ENCODE measurements at places on chromosomes 16 and 17.

DNA sequence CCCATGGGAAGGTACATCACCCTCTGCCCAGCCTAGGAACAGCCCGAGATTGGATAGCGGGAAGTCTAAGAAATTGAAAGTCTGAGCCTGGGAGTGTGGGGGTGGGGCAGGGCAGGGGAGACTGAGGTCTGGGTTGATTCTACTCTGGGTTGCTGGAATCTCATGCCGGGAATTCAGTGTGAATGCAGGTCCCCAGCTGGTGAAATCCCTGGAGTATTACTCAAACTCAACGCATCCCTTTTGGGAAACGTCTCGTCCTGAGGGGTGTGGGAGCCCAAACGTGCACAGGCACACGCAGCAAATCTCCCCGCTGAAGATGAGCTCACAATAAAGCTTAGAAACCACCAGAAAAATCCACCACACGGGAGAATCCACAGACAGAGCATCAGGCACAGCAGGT, 55.4 kb downstream of the SOCS1 start:
- no peak for DNase-seq

GRCh38 chr17:67165201-67165600, 79.8 kb downstream of the HELZ start:
- DNase-seq: no peak

DNA sequence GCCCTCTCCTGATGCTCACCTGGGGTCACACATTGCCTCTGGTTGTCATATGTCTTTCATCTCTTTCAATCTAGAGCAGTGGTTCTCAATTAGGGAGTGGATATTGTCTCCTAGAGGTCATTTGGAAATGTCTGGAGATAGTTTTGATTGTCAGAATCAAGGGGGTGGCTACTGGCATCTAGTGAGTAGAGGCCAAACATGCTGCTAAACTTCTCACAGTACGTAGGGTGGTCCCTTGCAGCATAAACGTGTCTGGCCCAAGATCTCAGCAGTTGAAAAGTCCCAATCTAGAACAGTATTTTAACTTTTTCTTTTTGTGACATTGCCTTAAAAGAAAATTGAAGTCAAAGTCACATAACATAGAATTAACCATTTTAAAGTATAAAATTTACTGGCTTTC, 30.5 kb upstream of the SLC5A10 start:
- no peak for DNase-seq

- peak; percentile 7 for DNase-seq
Observed at GRCh38 chr16:84199861-84200260, 8.9 kb downstream of the ADAD2 start.

- no peak for DNase-seq
Observed at GRCh38 chr16:46573834-46574159, 47.4 kb downstream of the SHCBP1 start.

- DNase-seq: peak; percentile 50
Observed at GRCh38 chr17:47898241-47898640, 2.2 kb downstream of the SP2 start.

DNA sequence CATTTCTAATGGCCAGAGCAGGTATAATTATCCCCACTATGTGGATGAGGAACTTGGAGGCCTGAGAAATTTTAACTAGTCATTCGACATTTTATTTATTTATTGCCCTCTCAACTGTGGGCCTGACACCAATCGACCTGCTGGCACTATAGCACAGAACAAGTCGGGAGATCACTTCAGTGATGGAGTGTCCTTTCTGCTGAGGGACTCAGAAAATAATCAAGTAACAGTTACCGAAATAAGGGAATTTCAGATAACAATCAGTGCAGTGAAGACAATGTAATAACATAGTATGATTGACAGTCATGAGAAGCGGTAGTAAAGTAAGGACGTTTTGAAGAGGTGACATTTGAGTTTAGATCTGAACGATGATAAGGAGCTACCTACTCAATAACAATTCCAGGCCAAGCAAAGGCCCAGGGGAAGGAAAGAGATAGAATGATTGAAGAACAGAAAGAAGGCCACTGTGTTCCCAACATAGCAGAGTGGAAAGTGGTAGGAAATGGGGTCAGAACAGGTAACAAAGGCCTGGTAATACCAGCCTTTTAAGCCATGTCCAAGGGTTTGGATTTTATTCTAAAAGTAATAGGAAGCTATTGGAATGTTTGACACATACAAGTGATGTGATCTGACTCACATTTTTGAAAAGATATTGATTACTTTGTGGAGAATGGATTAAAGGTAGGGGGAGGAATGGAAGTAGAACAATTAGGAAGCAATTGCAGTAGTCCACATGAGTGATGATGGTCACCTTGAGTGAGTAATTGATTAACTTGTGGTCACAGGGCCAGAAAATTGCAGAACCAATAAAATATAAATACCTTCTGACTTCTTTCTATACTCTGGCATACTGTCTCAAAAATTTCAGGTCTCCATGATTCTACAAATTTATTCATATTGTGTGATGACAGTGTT, 1.4 kb downstream of the STXBP4 start:
- DNase-seq: no peak

DNA sequence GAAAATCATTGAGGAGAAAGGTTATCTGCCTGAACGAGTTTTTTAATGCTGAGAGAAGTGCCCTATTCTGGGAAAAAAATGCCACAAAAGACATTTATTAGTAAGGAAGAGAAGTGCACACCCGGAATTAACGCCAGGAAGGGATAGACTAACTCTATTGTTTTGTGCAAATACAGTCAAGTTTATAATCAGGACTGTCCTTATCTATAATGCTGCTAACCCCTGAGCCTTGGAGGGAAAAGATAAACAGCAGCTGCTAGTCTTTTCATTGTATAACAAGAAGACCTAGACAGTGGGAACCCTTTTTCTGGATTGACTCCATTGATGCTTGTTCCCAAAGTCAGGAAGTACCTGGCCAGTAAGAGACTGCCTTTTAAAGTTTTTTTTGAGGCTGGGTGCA, 26.5 kb downstream of the BCAS3 start:
- peak; percentile 25 for DNase-seq

DNA sequence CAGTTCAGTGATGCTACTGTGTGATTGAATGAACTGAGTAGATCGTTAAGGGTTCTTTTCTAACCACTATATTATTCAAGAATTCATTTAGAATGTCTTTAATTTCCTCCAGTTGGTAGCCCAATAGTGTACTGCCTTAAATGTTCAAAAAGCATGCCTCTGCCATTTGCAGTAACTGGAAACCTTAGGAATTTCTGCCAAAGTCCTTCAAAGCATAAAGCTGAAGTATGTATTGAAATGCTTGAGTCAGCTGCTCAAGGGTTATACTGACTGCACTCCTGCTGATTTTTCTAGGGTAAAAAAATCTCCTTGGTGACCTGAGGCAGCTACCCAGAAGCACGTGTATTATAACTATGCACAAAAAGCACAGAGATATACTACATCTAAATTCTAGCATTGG, 56.5 kb downstream of the SNTB2 start:
- no peak for DNase-seq

DNA sequence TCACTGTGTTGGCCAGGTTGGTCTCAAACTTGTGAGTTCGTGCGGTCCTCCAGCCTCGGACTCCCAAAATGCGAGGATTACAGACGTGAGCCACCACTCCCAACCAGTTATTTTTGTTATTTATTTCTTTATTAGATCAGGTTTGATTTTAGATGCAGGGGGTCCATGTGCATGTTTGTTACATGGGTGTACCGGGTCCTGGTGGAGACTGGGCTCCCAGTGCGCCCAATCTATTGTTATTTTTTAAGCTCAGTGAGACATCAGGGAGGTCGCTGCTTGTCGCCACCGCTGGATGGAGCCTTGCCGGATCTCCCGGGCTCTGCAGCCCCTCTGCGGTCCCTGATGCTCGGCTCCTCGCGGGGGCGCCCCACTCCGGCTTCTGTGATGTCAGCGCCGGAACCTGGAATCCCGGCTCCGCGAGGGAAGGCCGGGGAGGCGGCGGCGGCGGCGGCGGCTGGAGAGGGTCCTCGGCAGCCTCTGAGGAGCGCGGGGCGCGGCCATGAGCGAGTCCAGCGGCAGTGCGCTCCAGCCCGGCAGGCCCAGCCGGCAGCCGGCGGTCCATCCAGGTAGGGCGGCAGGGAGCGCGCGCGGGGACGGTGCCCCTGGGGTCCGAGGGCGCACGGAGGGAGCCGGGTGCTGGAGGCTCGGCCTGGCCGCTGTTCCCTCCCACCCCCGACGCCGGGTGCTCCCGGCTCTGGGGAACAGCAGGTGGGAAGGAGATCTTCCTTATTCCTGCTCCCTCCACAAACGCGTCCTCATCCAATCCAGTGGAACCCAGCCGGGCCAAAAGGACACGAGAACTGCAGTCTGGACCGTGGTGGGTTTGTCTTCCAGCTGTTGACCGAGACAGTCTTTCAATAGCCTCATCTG, at the start of gene TMC7:
TMC7 (plus strand) TSS at position 370 of the 870 bp plus-strand sequence; CDS start at position 500, 130 bp downstream.
- peak; percentile 78 for DNase-seq

GRCh38 chr16:4147236-4147635, 31.0 kb upstream of the ADCY9 start:
- DNase-seq: no peak

DNA sequence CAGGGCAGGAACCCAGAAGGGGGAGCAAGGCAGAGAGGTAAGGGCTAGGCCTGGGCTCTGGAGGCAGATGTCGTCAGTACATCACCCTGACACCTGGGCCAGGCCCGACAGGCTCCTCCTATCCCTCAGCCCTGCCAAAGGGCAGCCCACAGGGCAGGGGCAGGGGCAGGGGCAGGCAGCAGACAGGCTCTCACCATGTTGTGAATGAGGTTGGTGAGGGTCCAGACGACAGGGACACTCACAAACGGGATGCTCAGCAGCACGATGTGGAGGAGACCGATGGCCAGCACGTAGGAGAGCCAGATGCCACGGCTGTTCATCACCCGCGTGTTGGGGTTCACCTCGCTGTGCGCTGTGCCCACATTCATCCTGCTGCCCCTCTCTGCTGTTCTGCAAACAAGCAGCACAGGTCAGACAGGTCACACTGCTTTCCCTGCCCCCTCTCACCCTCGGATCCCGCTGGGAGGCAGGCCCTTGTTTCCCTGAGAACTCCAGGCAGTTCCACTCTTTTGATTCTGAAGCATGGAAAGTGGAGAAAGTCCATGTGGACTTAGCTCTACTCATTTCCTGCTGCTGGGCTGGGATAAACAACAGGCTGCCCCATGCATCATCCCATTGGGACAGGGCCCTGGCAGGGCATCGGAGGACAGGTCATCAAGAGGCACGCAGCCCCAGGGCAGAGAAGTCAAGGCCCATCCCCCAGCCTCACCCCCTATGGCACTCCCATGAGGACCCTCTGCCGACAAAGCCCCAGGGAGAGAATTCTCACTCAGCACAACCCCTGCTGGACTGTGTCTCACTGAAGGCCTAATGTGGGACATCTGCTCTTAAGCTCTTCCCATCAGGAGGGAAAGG, 3.3 kb downstream of the ORMDL3 start:
- DNase-seq: no peak

DNA sequence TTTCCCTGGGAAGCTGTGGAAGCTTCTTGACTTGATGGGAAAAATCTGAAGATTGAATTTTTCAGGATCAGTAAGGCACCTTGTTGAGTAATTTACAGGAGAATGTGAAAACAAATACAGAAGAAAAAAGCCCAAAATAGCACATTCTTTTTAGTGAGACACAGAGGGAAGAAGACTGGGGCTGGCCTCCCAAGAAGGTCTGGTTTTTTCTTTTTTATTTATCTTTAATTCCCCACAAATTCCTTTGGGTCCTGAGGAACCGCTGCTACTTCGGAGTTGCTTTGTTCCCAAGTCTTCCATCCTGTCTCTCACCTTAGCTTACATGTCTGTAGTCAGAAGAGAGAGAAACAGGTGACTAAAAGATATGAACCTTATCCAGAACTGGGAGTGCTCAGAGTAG, 166.6 kb upstream of the NOG start:
- DNase-seq: no peak

- no peak for DNase-seq
Observed at GRCh38 chr17:39244016-39244599, 18.4 kb upstream of the STAC2 start.

DNA sequence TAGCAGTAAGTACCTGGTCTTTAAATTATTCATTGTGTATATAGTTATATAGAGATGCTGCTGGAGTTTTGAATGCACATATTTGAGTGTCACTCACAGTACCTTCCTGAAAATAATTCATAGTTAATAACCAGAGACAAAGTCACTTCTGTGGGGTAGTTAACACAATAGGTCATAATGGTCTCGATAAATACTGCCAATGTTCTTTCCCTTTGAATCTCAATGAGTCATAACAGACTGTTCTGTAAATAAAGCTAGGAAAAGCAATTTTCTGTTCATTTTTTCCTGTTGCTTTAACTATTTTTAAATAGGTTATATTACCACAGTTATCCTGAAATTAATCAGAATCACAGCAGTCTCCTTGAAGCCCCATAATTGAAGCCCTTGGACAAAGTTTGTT, 87.2 kb downstream of the MAP2K4 start:
- no peak for DNase-seq

GRCh38 chr17:5011928-5012327, 14.2 kb downstream of the KIF1C start:
- no peak for DNase-seq

GRCh38 chr16:29820271-29820701, at the start of gene MVP:
Gene MVP, plus strand, starts transcription at chr16:29820462. Its CDS starts 10,088 bp downstream, at chr16:29830550.
- DNase-seq: peak; percentile 79

GRCh38 chr17:45708707-45709290, 75.3 kb upstream of the CRHR1 start:
- no peak for DNase-seq

DNA sequence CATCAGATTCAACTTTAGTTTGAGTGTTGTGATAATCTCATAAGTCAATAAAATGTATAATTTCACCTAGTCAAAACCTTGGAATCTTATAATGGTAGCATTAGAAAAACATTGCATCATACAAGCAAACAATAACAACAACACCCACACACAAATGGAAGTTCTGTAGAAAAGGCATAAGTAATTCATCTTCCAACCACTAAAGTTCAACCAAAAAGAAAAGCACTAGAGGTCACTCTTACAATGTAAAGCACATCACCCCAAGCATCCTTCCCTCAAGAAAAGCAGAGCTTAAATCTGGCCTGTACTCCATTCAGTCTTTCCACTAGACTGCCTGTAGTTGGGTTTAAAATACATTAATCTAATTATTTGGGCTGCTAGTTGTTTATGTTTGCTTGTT, 1.8 kb downstream of the CNTNAP4 start:
- DNase-seq: peak; percentile 1

DNA sequence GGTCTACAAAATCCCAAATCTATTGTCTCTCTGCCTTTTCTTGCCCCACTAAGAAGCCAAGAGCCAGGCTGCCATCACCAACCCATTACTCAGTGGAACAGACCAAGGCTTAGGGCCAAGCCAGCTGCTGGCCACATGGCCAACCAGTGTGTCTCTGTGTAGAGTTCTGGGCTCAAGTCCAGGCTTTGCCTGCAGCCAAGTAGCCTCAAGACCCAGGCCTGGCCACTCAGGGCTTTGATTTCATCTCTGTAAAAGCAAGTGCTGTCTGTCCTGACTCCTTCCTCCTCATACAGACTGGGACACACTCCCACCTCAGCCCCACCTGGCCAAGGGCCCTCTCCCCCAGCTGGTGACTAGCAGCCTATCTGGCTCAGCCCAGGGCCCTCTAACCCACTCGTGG, 14.6 kb downstream of the SREBF1 start:
- DNase-seq: no peak

- no peak for DNase-seq
Observed at GRCh38 chr16:8611886-8612600, 9.5 kb upstream of the METTL22 start.

GRCh38 chr17:720706-721539, 6.3 kb upstream of the VPS53 start:
- DNase-seq: no peak

GRCh38 chr16:27650073-27650701, 100.2 kb downstream of the KATNIP start:
- DNase-seq: no peak
